ENCODE measurements at places on chromosomes 7 and 10. TPM values are rescaled to one million over a fixed set of nuclear protein-coding genes. Genes with fewer than 3 reads are reported as not detected.

The NAT16 gene
- 0.06 TPM for total RNA-seq

The SFTPD gene
- total RNA-seq: 0.26 TPM

The MYH16 gene
- 0.32 TPM for total RNA-seq

The TDRD1 gene
- total RNA-seq: not detected

The MAT1A gene
- 0.03 TPM for total RNA-seq

The TUBAL3 gene
- total RNA-seq: 0.19 TPM

The DYNC1I1 gene
- total RNA-seq: not detected

The RBM20 gene
- 2.6 TPM for total RNA-seq

The COL1A2 gene
- total RNA-seq: not detected

The ZNF804B gene
- not detected for total RNA-seq

The DDC gene
- total RNA-seq: 0.75 TPM

The CNPY1 gene
- total RNA-seq: not detected

The CLRN3 gene
- total RNA-seq: not detected

The ABHD11 gene
- 27.6 TPM for total RNA-seq

The PLAC9 gene
- not detected for total RNA-seq
